ENCODE measurements at places on chromosomes 6 and 20.

- no peak for DNase-seq
These were observed 79.7 kb downstream of the ARMC2 start for GRCh38 chr6:108927927-108928326.

DNA sequence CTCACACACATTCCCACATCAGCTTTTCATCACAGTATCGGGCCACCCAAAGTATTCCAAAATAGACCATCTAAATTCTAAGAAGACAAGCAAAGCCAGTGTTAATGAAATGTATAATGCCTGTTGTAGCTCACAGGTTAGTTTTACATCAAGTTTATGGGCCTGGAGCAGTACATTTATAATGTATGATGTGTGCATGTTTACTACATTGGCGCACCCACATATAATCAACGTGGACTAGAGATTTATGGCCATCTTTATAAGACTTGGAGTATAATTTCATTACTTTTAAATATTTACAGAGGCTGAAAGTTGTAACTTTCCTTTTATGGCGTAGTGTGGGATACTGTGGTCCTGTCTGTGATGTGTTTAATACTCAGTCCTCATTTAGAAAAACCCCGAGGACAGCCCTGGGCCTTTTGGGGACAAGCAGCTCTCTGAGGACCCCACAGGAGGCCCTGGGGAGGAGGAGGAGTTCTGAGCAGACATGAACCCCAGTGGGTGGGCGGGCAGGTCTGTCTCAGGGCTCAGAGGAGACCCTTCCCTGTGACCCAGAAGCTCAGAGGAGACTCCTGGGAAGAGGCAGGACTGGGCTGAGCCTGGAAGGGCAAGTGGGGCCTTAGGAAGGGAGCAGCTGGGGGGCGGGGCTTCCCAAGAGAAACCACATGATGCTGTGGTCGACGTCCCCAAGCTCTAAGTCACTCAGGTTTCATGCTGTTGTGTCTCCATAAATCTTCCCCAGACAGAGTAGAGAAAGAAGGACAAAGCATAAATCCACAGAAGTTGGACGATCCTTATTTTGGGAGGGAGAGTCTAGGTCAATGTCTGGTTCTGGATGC, 232.1 kb downstream of the PREX1 start:
- no peak for DNase-seq

DNA sequence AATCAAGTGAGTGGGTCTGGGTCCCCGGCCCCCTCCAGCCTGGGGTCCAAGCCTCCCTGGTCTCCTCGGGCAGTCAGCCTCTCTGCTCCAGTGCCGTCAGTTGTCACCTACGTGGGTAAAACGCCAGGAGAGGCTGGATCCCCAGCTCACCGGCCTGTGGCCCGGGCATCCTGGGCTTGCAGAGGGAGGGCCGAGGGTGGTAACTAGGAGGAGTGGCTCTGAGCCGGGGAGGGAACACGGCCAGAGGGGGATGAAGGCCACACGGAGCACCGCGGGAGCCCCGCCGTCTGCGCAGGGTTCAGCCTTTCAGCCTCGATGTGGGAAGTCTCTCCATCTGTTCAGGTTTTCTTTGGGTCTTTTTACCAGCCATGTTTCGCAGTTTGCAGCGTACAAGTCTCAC, 29.5 kb upstream of the BHLHE23 start:
- peak; percentile 64 for DNase-seq

- no peak for DNase-seq
These were observed 166.5 kb downstream of the TFAP2A start for GRCh38 chr6:10248378-10248843.

- no peak for DNase-seq
These were observed at the start of gene MPIG6B for GRCh38 chr6:31723245-31723979. Gene MPIG6B (plus strand): TSS chr6:31723373. CDS start chr6:31723384, 11 bp downstream.

- no peak for DNase-seq
These were observed 4.4 kb downstream of the CAPN11 start for GRCh38 chr6:44162876-44163625.

- peak; percentile 85 for DNase-seq
These were observed 5.4 kb downstream of the CCND3 start for GRCh38 chr6:41936073-41936837.

- DNase-seq = no peak
These were observed 41.8 kb downstream of the SLC22A23 start for GRCh38 chr6:3415082-3415453.

GRCh38 chr6:15062516-15063252, 183.2 kb upstream of the JARID2 start:
- no peak for DNase-seq

- DNase-seq = no peak
These were observed 40.1 kb downstream of the CEP85L start for GRCh38 chr6:118611334-118611733.

GRCh38 chr6:90040931-90041330, 146.7 kb downstream of the GJA10 start:
- no peak for DNase-seq

GRCh38 chr20:38471987-38472512, 593 bp upstream of the RALGAPB start:
- DNase-seq = no peak

DNA sequence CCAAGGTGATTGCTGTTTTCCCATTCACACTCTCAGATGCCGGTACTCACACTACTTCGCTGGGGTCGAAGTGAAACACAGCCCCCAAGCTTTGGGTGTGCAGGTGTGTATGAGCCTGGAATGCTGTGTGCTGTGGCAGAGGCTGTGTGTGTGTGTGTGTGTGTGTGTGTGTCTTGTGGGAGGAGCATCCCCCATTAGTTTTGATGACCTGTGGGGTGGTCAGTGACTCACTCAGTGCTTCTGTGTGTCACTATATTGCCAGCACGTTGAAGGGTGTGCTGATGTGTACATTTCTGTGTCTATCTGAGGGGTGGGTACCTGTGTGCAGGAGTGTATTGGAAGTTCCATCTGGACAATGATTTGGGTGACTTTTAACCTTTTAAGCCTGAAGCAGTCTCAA, 5.0 kb upstream of the SLC12A5 start:
- DNase-seq = no peak

DNA sequence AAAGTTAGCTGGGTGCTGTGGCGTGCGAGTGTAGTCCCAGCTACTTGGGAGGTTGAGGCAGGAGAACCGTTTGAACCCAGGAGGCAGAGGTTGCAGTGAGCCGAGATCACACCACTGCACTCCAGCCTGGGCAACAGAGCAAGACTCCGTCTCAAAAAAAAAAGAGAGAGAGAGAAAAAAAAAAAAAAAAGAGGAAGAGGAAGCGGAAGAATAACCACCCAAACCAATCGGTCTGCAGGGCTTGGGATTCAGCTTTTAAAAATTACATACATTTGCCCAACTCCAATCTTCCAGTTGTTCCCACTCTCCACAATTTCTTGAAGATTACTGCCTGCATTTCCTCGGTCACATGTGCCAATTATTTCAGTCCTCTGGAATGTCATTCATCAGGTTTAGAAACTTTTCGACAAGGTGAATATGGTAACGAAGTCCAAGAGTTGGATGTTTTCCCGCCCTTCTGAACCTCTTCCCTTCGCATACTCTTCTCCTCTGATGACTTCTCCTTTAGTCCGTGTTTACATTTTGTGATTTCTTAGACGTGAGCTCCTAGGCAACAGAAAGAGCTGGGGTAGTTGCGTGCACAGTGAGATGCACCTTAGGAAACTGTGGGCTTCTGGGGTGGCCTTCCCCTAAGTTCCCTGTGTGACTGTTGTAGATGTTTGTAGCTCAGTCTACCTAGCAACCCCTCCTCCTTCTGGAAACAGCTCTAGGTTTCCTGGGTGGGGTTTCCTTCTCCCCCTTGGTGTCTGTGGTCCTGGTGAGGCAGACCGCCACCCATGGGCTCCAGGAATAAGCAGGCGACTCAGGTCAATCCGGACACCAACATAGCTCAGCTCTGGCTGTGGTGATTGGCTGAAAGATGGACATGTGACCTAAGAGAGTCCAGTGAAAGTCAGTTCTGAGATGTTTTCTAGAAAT, 63.0 kb upstream of the NCOA3 start:
- no peak for DNase-seq

DNA sequence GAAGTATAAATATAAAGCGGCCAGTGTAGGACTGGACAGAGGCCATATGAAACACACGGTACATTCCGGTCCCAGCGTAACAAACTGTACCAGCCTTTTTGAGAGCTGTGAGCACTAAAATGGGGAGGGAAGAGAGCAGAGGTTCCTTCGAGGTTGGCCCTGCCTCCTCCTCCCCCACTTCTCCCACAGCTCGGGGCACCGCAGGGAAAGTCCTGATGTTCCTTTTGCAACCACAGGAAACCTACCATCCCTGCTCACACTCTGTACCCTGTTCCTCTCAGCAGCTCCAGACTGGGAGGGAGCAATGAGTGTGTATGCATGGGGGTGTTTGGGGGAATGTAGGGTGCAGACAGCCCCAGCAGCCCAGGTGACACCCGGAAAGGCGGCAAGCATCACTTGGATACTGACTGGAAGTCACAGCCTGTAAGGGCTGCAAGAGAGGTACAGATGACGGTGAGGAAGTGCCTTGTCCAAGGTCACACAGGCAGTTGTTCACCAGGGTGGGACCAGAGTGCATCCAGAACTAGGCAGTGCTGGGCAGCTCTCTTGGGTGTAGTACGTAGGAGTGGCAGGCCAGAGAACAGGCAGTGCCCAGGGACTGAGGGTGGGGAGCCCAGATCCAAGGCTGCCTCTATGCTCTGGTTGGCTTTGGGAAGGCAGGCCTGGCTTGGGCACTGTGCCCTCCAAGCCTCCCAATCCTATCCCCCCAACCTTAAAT, 11.0 kb upstream of the ARMC12 start:
- DNase-seq = no peak

DNA sequence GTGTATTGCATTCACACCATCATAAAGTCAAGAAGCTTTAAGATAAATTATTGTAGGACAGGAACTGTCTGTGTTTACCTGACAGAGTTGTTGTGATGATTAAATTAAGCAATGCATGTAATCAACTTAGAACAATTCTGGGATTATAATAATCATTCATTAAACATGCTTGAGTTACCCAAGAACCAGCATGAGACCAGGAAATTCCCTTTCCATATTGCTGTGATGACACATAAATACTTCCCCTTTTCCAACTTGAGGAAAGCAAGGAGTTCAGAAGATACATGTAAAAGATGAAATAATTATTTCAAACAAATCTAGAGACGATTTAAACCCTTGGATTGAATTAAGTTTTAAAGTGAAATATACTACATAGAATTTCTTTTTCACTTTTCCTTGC, 404.4 kb downstream of the GJA1 start:
- no peak for DNase-seq

DNA sequence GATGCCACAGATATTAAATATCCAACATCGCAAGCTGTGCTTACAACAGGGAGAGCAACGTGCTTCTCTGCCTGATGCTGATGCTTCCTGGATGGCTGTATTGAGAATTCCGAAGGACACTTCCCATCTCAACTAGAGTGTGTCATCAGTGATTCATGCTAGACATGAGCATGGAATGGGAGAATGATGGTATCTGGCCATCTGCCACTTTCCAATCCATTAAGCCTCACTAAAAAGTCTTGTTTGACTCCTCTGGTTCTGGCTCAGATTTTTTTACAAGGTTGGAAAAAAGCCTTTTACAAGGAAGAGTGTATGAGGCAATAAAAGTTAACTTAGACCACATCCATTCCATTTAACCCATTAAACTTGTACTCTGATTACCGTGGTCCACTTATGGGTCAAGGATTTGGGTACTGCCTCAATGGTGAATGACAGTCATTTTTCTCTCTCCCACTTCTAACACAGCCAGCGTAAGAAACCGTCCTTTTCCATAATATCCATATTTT, 265.3 kb downstream of the UST start:
- no peak for DNase-seq

DNA sequence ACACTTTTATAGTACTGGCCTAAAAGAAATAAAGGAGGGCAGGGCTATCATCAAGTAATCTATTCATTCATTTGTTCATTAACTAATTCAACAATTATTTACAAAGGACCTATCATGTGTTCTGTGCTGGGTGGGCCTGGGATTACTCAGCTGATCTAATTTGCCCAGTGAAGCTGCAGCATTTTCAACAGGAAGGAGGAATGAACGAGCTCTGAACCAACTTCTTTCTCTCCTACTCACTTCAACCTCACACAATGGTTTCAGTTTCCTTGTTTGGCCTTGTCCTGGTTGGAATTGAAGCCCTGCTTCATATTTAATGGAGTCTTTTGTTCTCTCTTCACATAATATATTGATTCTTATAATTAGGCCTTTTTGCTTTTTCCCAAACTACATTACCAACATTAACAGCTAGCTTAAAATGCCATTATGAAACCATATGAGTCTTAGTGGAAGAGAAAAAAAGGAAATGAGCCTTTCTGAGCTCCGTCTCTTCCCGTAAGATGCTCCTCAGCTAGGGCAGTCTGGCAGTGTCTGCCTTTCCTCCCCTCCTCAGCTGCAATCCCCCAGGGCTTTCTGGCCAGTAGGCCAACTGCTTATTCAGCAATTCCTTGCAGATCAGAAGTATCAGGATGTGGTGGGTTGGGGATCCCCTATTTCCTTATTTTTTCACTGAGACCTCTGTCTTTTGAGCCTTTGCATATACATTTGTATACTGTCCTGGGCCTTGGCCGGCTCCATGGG, 79.4 kb upstream of the NRN1 start:
- no peak for DNase-seq

- DNase-seq = no peak
These were observed 117.6 kb downstream of the LY86 start for GRCh38 chr6:6705915-6706675.

DNA sequence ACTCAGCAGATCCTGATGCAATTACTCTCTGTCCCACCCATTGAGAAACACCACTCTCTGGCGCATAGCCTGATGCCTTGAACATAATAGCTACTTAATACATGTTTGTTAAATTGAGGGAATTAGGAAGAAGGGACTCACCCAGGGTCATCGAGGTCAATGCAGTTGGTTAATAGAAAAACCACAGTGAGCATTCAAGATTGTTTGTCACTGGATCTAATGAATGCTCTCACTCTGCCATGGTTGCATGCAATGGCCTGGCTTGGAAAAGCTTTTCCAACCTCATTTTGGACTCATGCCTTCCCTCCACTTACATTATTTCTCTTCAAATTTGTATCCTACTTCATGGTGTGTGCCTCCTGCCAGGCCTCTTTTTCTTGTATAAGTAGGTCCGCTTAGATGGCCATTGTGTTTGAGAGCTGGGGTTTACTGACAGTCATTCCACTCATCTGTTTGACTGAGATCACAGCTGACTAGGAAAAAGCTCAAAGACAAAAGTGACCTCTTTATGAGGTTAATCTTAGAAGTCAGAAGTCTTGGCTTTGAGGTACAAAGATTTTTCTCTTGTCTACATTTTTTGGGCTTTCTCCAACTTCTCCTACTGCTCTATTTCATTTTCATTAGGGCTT, 154.8 kb upstream of the RAB32 start:
- peak; percentile 29 for DNase-seq

- no peak for DNase-seq
These were observed 154.0 kb downstream of the ZDHHC14 start for GRCh38 chr6:157534977-157535339.

DNA sequence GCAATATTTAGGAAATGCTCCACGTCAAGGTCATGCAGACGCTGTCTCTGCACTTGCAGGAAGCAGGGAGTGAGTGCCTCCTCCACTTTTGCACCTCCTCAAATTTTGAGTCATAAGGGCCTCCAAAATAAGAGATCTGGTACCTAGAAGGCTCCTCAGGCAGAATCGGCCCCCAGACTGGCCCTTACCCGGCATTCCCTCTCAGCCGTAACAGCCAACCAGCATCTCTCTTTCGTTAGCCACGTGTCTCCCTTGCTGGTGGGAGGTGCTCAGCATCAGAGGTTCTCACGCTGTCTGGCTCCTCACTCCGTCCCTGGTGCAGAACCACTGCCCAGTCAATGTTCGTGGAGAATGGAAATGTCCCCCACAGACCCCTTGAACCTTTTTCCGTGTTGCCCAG, 75.3 kb downstream of the ANKRD60 start:
- no peak for DNase-seq

- no peak for DNase-seq
These were observed 70.0 kb downstream of the FAM50B start for GRCh38 chr6:3919130-3919628.

- no peak for DNase-seq
These were observed 42.2 kb downstream of the ADAT2 start for GRCh38 chr6:143408151-143408786.
